ENCODE measurements at places on chromosomes 2 and 18.

- ATAC-seq: no peak
Measured at GRCh38 chr2:201402651-201403562, 45.8 kb upstream of the FLACC1 start.

- ATAC-seq: no peak
Measured at GRCh38 chr2:28568036-28568435, 72.2 kb downstream of the PLB1 start.

DNA sequence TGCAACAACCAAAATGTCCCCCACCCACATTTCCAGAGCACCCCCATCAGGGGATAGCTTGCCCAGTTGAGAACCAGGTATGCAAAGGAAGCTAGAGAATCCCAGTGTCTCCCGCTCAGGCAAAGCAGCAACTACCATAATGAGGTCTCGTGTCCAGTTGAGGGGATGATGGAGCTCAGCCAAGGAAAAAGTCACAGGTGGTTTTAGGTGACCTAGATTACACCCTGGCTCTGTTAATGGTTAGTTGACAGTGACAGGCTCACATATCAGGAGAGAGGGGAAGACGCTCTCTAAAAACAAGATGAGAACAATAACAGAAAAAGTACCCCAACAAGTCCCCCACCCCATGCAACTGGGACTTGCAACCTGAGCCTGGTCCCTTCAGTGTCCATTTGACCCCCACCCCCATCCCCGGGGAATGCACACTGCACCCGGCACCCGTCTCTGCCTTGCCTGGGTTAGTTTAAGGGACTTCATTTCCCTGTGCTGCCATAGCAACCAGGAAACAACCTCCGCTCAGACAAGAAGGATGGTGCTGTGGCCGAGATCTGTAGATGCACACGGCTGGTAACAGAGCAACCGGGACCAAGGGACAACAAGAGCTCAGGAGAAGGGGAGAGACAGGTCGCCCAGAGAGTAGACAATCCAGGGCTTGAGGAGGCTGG lies at the start of gene KIAA2012:
Gene KIAA2012, plus strand, starts transcription at position 519 of the 665 bp plus-strand sequence. CDS start 373 bp downstream, outside the sequence.
- ATAC-seq: no peak

GRCh38 chr18:43664487-43665008 lies 387.3 kb upstream of the SYT4 start:
- no peak for ATAC-seq

DNA sequence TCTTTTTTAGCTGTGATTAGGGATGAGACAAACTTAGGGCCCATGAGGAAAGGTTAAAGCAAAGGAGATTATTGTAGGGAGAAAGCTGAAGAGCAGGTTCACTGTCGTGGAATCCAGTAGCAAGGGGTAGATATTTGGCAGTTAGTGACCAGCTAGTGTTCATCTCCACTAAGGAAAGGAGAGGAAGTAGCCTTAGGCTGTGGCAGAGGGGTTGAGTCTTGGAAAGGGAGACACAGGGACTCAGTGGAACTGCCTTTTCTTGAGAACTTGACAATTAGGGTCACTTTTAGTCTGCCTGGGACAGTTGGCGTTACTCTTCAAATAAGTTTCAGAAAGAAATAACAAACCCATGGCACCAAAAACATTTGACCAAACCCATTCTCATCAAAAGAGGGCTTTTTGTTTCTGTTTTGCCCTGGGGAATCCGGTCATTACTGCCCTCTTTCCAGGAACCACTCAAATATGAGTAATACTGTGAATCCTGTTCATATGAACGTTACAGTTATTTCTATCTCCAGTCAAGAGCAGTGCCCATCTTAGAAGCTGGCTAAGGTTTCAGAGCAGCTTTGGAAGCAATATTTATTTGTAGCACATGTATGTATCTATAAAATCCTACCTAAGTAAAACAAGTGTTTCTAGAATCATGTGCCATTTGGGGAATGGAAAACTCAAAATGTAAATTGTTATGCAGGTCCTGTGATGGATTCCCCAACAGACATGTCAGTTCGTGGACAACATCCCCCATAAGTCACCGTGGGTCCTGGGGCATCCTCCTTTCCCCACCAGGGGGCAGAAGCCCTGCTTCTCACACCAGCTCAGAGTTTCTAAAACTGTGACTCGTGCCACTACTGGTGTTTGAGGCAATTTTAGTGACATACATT lies 77.3 kb upstream of the PHLPP1 start:
- peak; percentile 76 for ATAC-seq

GRCh38 chr2:200475795-200476194 lies 34.1 kb downstream of the KCTD18 start:
- no peak for ATAC-seq

DNA sequence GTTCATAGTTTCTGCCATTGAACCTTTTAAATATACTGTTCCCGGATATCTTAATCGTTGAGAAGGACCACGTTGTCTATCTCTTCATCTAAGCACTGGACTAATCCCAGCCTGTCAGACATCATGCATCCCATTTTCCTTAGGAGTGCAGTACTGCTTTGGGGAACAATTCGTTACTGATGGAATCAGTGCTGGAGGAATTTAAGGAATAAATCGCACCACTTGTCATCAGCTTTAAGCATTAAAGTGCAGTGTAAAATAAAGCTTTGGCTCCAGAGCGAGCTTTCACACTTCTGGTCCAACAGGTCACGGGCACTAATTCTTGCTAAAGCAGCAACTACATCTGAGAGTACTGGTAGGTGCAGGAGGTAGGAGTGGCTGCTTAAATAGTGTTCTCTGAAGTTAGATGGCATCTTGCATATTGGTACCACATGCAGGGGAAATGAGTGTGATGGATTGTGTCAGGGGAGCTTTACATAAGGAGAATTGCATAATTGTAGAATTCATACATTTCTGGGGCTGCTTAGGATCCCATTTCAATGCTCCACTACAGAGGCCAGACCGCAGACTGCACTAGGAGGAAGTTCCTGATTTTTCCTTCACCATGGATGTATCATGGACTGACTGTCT lies 105.7 kb upstream of the RASGRP3 start:
- ATAC-seq: no peak

GRCh38 chr2:28336982-28337627 lies 55.6 kb upstream of the FOSL2 start:
- no peak for ATAC-seq

DNA sequence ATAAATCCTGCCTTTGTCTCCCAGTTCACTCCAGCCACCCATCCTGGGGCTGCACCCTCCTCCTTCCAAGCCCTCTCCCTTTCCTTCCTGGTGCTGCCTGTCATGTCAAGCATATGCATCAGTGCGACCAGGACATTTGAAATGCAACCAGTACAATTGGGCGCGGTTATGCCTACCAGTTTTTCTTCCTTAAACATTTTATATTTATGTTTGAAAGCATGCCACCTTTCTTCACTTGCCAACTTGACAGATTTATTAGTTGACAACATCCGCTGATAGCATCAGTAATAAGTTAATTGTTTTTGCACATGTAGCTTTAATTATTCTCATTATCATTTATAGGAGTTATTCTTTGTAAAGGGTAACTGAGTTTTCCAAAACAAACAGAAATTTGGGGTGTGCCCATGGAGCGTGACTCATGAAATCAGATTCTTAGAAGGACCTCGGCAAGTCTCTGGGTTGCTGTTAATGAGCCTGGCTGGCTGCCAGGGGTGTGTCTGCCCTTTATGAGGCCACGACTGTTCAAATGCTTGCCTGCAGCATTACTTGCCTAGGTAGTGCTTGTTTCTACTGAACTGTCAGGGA lies 32.8 kb upstream of the IL1B start:
- no peak for ATAC-seq

DNA sequence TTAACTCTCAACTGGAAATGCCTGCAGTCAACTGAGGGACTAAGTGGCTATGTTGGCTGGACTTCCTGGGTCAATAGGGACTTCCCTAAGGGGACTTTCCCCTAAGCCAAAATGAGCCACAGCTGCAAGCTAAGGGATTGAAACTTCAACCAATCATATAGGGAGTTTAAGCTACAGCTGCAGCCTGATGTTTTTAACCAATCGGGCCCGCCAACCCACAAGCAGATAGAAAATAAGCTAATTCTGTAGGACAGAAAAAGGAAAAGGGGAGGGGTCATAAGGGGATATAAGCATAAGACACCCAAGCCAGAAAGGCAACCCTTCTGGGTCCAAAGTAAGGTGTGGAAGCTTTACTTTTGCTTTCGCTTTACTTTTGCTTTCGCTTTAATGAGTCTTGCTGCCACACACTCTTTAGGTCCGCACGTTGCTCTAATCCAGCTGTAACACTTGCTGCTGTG lies 927.5 kb downstream of the ERBB4 start:
- peak; percentile 86 for ATAC-seq

GRCh38 chr2:196962325-196962724 lies 35.8 kb upstream of the PGAP1 start:
- ATAC-seq: no peak

DNA sequence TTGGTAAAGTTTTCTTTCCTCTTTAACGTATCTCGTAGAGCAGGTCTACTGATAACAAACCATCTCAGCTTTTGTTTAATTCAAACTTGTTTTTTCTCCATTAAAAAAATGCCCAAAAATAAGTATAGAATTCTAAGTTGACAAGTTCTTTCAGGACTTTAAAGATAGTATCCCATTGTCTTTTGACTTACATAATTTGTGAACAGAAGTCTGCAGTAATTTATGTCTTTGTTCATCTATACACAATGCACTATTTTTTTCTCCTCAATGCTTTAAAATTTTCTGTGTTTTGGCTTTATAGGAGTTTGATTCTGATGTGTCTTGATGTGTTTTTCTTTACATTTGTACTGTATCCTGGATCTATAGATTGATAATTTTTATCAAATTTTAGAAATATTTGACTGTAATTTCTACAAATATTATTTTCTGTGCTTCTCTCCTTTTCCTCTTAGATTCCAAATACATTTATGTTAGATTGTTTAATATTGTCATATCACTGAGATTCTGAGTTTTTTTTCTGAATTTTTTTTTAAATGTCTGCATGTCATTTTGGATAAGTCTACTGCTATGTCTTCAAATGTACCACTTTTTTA lies 143.3 kb downstream of the FTCDNL1 start:
- no peak for ATAC-seq

GRCh38 chr18:26540043-26540628 lies 8.2 kb downstream of the KCTD1 start:
- ATAC-seq: no peak

DNA sequence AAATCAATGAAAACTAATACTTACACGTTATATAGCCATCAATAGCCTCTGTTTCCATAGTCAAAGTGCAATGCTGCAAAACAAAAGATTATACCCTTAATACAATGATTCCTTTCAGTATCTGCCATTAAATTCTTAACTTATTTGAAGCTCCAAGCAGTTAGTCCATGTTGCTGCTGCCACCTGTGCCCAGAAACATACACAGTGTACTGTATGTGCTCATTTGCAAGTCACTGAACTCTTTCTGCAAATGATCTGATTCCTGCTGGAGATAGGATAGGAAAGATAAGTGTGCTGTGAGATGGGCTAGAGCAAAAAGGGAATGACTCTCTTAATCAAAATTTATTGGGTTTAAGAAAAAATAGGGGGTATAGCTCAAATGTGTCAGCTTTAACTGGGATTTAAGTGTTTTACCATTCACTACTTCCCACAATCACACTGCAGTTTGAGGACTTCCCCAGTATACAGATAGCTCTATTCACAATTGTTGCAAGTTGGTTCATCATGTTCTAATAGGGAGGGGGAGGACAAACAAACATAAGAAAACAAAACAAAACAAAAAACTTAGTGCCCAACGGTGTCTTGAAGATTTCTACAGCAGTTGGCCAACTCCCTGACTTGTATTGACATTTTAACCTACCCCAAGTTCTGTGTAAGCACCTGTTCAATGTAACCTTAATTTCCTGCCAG lies 2.7 kb downstream of the IKZF2 start:
- no peak for ATAC-seq

- no peak for ATAC-seq
Measured at GRCh38 chr2:111664275-111664850, 219.6 kb downstream of the ANAPC1 start.

GRCh38 chr2:11784747-11785610 lies 38.5 kb downstream of the LPIN1 start:
- peak; percentile 55 for ATAC-seq

- no peak for ATAC-seq
Measured at GRCh38 chr2:180607514-180608049, 372.8 kb upstream of the UBE2E3 start.

- no peak for ATAC-seq
Measured at GRCh38 chr2:72415241-72415661, 267.6 kb upstream of the CYP26B1 start.

DNA sequence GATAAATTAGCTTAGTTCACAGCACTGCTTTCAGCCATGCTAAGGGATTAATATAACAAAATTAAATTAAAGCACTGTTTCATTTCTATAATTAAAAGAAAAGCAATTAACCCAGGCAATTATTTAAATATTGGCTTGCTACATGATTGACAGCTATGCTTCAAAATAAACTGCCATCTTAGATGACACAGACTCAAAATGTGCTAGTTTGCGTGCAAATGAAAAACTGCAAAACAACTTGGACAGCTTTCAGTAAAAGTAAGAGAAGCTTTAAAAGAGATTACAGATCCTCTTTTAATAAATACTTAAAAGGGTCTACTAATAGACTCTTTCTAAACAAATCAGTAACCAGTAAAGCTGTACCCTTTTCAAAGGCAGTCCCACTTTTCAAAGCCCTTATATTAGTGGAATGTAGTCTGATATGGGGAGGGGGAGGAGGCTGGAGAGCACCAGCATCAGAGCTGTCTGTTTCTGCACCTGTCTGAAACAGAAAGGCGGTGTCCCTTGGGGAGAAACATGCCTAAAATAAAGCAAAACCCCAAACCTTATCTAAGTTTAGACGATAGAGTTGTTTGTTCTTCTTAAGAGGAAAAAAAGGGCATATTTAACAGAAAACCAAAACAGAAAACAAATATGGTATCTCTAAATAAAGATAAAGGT lies 20.8 kb downstream of the EIF2AK3 start:
- ATAC-seq: no peak

DNA sequence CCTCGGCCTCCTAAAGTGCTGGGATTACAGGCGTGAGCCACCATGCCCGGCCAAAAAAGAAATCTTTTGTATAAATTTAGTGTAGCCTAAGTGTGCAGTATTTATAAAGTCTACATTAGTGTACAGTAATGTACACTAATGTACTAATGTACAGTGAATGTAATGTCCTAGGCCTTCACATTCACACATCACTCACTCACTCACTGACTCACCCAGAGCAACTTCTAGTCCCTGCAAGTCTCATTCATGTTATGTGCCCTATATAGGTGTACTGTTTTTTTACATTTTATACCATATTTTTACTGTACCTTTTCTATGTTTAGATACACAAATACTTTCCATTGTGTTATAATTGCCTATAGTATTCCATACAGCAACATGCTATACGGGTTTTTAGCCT lies 254.9 kb downstream of the MYO3B start:
- no peak for ATAC-seq

GRCh38 chr2:40400336-40400953 lies 51.4 kb downstream of the SLC8A1 start:
- ATAC-seq: no peak

DNA sequence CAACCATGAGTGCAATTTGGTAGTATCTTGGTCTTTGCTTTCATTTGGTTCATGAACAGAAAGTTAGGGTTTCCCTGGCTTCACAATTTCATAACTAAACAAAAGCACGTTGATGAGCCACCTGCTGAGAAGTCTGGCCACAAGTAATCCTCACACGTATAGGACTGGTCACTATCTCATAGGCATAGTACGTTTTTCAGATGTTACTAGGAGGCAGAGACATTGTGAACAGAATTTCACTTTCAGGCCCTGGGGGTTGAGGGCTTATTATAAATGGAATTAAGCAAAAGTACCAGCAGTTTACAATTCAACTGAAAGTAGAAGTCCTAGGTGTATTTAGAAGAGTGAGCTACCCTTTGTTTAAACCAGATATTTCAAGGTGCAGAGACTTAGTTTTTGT lies 277.1 kb downstream of the ALPK2 start:
- no peak for ATAC-seq

Data from activated CD4-positive, CD25-positive, alpha-beta regulatory T cell treated with anti-CD3 and anti-CD28 coated beads, Interleukin-2, amount 50 U/mL, for 24 hours (primary cell).